ENCODE measurements at places on chromosomes 5 and 9.
A peak's percentile ranks its signal among the peaks of the same experiment; 100 is the strongest.

DNA sequence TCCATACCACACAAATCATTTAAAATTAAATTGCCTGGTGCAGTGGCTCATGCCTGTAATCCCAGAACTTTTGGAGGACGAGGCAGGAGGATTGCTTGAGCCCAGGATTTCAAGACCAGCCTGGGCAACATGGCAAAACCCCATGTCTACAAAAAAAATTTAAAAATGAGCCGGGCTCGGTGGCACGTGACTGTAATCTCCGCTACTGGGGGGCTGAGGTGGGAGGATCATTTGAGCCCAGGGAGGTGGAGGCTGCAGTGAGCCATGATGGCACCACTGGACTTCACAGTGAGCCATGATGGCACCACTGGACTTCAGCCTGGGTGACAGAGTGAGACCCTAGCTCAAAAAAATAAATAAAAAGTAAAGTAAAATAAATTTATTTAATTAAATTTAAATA is 40.9 kb downstream of the LYRM7 start:
- peaks cover 51% of the 10 kb centered on the region for H3K4me1 ChIP-seq
- no peak for DNase-seq
- peaks cover 1% of the 10 kb centered on the region for H3K36me3 ChIP-seq
- no peak overlapping the region for H3K4me3 ChIP-seq
- no peaks in the 10 kb centered on the region for H3K27me3 ChIP-seq
- no peak overlapping the region for H3K27ac ChIP-seq

GRCh38 chr9:132408521-132408920 is 1.5 kb upstream of the CFAP77 start:
- peaks cover 20% of the 10 kb centered on the region for H3K27me3 ChIP-seq
- no peak for DNase-seq

- peaks cover 29% of the 10 kb centered on the region for H3K27me3 ChIP-seq
- no peak overlapping the region for H3K4me3 ChIP-seq
- no peak overlapping the region for H3K27ac ChIP-seq
- peaks cover 1% of the 10 kb centered on the region for H3K4me1 ChIP-seq
- DNase-seq: no peak
Measured at GRCh38 chr9:111282845-111283244, 47.2 kb downstream of the OR2K2 start.

GRCh38 chr5:38404667-38405276 is 146.4 kb downstream of the EGFLAM start:
- peaks cover 30% of the 10 kb centered on the region for H3K27me3 ChIP-seq
- no peak overlapping the region for H3K27ac ChIP-seq
- peak; percentile 29 for DNase-seq
- H3K4me1 ChIP-seq: no peaks in the 10 kb centered on the region
- no peak overlapping the region for H3K4me3 ChIP-seq

DNA sequence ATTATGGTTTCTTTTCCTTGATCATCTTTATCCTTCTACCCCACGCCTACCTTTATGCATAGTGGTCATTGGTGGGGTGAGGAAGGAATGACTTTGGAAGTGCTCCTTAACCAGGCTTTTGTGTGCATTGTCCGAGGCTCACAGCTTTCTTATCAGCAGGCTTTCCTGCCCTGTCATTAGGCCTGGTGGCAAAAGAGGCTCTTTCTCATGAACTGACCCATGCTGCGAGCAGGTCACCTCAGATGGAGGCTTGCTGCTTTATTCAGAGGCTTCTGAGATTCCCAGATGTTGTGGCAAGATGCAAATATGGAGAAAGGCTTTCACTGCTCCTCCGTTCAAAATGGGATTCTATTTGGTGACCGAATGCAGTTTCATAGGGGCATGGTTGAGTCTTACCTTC is 57.4 kb upstream of the DMRTA1 start:
- H3K27me3 ChIP-seq: peaks cover 4% of the 10 kb centered on the region
- H3K27ac ChIP-seq: no peak overlapping the region
- H3K4me1 ChIP-seq: no peaks in the 10 kb centered on the region
- H3K4me3 ChIP-seq: no peak overlapping the region
- no peaks in the 10 kb centered on the region for H3K36me3 ChIP-seq

DNA sequence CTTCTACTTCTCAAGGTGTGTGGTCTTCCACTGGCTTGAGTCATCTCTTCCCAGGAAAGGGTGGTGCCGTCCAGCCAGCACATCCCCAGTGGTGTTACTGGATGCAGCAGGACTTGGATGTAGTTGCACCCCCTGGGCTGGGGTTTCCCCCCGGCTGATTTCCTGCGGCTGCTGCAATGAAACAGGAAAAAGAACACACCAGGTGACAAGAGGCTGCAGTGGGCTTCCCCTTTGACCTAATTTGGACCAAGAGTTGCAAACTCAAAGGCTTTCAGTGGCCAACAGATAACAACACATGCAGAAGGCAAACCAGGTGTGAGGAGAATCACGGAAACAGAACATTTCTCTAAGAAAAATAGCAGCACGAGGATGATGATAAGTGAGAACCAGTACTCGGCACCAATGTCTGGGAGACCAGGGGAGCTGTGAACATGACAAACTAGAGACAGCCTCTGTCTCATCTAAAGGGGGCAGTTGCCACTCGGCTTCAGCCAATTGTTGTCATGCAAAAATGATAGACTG is 83.7 kb downstream of the PDE6A start:
- no peak overlapping the region for H3K4me3 ChIP-seq
- H3K27me3 ChIP-seq: no peaks in the 10 kb centered on the region
- no peaks in the 10 kb centered on the region for H3K36me3 ChIP-seq
- peak; percentile 39 for DNase-seq

- H3K27ac ChIP-seq: no peak within 1 kb of the TSS
- no peaks in the 10 kb centered on the region for H3K36me3 ChIP-seq
- DNase-seq: peak; percentile 39
- H3K4me1 ChIP-seq: no peaks in the 10 kb centered on the region
Measured at GRCh38 chr9:131008909-131009618, at the start of gene LAMC3. TSS of gene LAMC3 (plus strand) at chr9:131009174. CDS start at chr9:131009215, 41 bp downstream.

DNA sequence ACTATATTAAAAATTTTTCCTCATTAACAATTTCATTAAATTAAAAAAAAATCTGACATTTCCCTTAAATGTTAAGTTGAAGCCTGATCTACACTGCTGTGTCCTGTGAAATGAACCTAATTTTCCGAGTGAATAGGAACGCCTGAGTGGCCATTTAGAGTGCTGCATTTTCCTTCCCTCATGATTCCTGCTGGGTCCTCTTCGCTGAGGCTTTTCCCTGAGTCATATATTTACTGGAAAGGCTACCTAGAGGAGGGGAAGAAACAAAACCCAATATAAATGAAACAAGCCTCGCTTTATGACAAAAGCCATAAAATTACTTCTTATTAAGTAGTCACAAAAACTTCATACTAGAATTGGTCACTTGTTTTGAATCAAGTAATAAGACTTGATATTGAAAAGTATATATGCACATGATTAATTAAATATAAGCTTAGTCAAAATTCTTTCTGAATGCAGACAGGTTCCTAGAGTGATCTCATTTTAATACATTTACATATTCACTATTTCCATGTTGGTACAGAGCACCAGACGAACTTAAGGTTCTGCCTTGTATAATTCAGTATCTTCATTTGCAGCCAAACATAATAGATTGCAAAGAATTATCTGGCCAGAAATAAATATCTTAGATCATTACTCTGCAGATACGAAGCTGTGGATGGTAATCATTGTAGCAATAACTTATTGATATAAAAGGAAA is 6.3 kb upstream of the ISCA1 start:
- no peak overlapping the region for H3K27ac ChIP-seq
- peaks cover 2% of the 10 kb centered on the region for H3K4me1 ChIP-seq
- DNase-seq: no peak

DNA sequence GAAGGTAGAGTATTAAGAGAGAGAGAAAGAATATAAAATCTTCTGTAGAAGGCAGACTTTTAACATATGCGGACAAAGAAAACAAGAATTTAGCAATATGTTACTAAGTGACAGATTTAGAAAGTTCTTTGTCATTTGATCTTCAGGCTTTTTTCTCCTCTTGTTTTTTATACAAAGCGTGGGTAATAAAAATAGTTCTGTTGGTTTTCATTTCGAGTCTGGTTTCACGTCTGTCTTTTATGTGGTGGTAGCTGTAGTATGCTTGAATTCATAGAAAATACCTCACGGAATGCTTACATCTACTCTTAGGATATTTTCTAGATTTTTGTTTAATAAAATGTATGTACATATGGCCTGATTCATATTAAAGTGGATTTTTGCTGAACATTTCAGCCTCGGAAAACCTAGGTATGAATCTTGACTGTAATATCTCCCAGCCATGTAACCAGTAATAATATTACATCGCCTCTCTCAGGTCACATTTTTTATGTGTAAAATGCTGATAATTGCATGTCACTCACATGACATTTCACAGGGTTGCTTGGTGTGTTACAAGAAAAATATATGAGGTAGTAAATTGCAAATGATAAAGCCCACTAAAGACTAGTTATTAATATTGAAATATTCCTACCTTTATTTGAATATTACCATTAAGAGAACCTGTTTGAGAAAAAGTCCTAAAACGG is 72.5 kb upstream of the TAF11L2 start:
- no peaks in the 10 kb centered on the region for H3K4me1 ChIP-seq
- no peaks in the 10 kb centered on the region for H3K27me3 ChIP-seq
- no peaks in the 10 kb centered on the region for H3K36me3 ChIP-seq
- no peak overlapping the region for H3K27ac ChIP-seq
- no peak overlapping the region for H3K4me3 ChIP-seq
- no peak for DNase-seq

DNA sequence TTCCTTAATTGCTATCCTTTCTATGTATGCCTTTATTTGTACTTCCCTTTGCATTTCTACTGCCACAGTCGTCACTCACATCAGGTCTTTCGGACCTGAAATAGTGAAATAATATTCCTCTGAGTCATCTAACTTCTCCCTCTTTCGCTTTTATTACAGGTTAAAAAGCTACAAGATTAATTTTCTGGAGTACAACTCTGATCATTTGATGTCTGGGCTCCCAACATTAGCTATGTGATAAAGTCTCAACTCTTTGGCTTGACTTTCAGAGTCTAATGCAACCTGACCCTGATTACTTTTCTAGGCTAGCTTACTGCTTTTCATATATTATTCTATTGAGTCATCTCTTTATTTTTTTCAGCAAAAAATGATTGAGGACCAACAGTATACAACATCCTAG is 638.8 kb upstream of the WWC1 start:
- H3K27me3 ChIP-seq: no peaks in the 10 kb centered on the region
- no peak overlapping the region for H3K27ac ChIP-seq
- H3K4me3 ChIP-seq: no peak overlapping the region
- no peaks in the 10 kb centered on the region for H3K4me1 ChIP-seq
- DNase-seq: no peak

GRCh38 chr5:92917044-92917443 is 664.0 kb downstream of the NR2F1-AS1 start:
- no peak overlapping the region for H3K27ac ChIP-seq
- H3K4me3 ChIP-seq: no peak overlapping the region
- H3K27me3 ChIP-seq: peaks cover 2% of the 10 kb centered on the region
- H3K36me3 ChIP-seq: no peaks in the 10 kb centered on the region
- H3K4me1 ChIP-seq: no peaks in the 10 kb centered on the region
- DNase-seq: no peak

DNA sequence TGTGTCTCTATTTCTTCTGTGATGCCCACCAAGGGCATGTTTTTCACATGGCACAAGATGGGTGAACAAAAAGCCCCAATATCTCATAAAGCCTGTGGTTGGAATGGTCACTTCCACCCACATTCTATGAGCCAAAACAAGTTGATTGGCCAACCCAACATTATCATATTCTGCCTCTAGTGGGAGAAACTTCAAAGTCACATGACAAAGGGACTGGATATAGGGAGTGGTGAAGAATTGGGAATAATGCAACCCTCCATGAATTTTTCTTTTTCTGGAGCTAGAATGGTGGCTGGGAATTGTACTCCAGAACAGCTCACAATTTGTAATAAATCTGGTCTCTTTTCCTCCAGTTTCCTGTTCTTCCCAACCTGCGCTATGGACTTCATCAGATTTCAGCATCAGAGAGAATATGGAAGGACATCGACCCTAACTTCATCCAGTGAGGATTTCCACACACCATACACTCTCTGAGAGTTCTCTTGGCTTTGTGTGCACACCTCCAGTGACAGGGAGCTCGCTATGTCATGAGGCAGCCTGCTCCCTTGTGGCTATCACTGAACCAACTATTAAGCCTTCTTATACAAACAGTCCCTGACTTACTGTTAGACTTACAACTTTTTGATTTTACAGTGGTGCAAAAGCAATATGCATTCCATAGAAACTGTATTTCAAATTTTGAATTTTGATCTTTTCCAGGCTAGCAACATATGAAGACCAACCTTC is 12.0 kb upstream of the B4GALT1 start:
- no peaks in the 10 kb centered on the region for H3K4me1 ChIP-seq
- no peaks in the 10 kb centered on the region for H3K36me3 ChIP-seq
- DNase-seq: no peak
- H3K27me3 ChIP-seq: peaks cover 3% of the 10 kb centered on the region
- no peak overlapping the region for H3K27ac ChIP-seq

- H3K36me3 ChIP-seq: no peaks in the 10 kb centered on the region
- no peaks in the 10 kb centered on the region for H3K27me3 ChIP-seq
- no peak overlapping the region for H3K27ac ChIP-seq
- no peaks in the 10 kb centered on the region for H3K4me1 ChIP-seq
- H3K4me3 ChIP-seq: no peak overlapping the region
Measured at GRCh38 chr5:27266184-27266583, 227.8 kb upstream of the CDH9 start.

DNA sequence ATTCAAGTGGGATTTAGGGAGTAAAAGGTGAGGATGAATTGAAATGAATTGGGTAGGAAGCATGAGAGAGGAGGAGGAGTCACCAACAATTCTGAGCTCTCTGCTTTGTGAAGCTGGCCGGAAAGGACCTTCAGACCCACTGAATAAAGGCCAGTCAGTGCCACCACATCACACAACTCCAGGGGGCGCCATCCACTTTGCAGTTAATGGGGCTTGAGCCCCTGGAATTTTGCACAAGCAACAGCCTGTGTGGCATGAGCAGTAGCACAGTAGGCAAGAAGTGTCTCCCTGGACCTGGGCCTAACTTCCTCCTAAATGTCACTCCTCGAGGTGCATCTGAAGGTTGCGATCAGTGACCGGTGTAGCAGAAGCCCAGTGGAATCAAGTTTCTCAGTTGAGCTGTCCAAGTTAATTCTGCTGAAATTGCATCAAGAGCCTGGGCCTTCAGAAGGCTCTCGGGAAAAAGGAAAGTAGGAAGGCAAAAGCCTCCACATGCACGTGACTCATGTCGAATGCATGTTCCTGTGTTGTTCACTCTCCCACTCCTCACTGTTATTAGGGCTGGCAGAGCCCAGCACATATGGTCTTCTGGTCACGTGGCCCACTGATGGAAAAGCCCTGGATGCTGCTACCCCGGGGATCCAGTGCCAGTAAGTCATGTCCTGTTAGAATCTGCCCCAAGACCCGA is 27.8 kb upstream of the GLIS3 start:
- H3K36me3 ChIP-seq: no peaks in the 10 kb centered on the region
- DNase-seq: peak; percentile 16
- H3K4me3 ChIP-seq: no peak overlapping the region
- H3K27me3 ChIP-seq: no peaks in the 10 kb centered on the region

DNA sequence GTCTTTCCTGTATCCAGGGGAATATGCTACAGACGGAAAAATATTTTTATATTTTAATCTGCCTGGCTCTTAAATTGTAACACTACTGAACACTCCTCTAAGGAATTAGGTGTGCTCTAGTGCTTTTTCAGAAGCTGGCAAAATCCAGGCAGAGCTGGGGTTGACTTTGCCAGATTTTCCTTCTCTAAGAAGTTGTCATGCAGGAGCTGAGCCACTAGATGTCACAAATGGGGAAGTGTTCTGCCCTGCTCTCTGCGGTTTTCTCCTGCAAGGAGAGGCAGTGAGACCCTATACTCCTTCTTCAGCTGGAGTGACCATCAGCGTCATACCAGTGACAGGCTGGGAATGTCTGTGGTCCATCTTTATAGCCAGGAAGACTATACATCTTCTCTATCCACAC is 112.5 kb downstream of the HAPLN1 start:
- no peaks in the 10 kb centered on the region for H3K36me3 ChIP-seq
- H3K27me3 ChIP-seq: peaks cover 3% of the 10 kb centered on the region
- no peak overlapping the region for H3K4me3 ChIP-seq
- peak; percentile 7 for DNase-seq
